ENCODE measurements at places on chromosomes 6 and 20.

DNA sequence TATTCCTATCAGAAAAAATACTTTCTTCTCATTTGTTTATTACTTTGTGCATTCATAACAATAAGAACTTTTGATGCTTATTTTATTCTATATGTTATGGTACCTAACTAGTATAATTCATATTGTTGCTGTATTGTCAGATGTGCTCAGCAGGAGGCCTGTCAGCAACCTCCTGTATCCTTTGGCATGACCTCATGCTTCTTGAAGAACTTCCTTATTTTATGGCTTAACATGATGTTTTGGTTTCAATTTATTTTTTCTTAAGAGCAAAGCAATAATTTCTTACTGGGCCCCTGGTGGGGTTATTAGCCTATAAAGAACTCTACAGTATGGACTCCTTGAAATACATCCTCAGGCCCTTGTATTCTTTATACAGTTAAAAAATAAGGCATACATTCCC is 17.3 kb downstream of the GGTLC1 start:
- DNase-seq, result no peak

- DNase-seq, result no peak
Measured at GRCh38 chr20:5150226-5151076, 23.6 kb downstream of the CDS2 start.

- no peak for DNase-seq
Measured at GRCh38 chr6:2578767-2579166, 172.0 kb downstream of the MYLK4 start.

GRCh38 chr6:111691345-111692225 is 85.9 kb upstream of the TRAF3IP2 start:
- DNase-seq, result no peak

DNA sequence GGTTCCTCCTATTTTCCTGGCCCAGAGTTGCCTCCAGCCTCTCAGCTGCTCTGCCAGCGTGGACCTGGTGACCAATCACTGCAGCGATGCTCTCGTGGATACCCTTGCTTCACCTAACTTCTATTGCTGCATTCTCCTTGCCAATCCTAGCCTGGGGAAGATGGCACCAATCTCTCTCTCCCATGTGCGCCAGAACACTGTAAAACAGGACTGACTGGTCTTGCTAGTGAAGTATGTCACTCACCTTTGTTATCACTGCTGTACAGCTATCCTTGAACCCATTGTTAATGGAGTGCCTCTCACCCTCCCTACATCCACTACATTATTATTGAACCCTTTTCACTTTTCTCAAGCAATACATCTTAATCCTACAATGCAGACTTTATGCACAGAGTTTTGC is 80.1 kb downstream of the LYRM4 start:
- no peak for DNase-seq

GRCh38 chr20:32206760-32207625 is 550 bp downstream of the PLAGL2 start:
- no peak for DNase-seq

- no peak for DNase-seq
Measured at GRCh38 chr6:46002264-46002663, 13.4 kb downstream of the CLIC5 start.

- no peak for DNase-seq
Measured at GRCh38 chr6:227074-227782, 65.1 kb upstream of the DUSP22 start.

GRCh38 chr6:117417851-117418250 is 7.9 kb downstream of the ROS1 start:
- no peak for DNase-seq

- no peak for DNase-seq
Measured at GRCh38 chr20:46985671-46986070, 91.0 kb downstream of the EYA2 start.

GRCh38 chr6:52694404-52694803 is 23.5 kb downstream of the TMEM14A start:
- no peak for DNase-seq

GRCh38 chr6:106488494-106489370 is 128.2 kb downstream of the CRYBG1 start:
- no peak for DNase-seq

- DNase-seq, result no peak
Measured at GRCh38 chr6:153595903-153596302, 443.1 kb upstream of the OPRM1 start.

- no peak for DNase-seq
Measured at GRCh38 chr6:170024940-170025339, 265.9 kb downstream of the DLL1 start.

DNA sequence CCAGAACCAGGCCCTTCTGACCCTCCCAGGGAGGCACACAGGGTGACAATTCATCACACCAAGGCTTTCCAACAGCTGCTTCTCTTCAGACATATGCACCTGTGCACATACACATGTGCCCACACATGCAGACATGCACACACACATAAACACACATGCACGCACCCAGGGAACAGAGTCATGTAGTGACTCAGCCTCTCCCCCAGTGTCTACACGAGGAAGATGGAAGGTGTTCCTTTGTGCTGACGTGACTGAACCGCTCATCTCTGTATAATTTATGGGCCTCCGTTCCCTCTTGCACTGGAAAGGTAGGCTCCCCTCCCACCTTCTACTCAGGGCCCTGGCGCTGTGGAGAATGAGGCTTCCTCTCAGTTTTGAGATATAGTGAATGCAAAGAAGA is 23.8 kb upstream of the PLEKHG1 start:
- DNase-seq, result no peak

DNA sequence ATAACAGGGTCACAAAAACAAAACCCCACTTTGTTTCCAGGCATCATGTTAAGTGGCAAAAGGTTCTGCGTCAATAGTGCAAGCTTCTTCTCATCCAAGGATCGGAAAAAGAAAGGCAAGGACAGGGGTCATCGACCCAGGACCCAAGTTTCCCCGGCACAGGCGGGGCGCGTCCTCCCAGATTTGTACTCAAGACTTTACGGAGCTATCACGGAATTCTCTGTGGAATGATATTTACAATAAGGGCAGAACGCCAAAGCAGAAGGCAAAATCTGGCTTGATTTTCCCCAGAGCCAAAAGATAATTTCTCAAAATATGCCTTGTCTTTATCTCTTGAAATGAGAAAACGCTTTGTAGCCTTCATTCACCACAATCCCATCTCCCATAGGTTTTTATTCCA is 25.5 kb downstream of the PDE10A start:
- DNase-seq, result no peak

GRCh38 chr20:39946931-39947330 is 742.1 kb downstream of the MAFB start:
- no peak for DNase-seq

GRCh38 chr20:38126932-38127621 is 38.0 kb downstream of the TGM2 start:
- DNase-seq, result no peak

- no peak for DNase-seq
Measured at GRCh38 chr6:48048451-48049146, 62.4 kb downstream of the PTCHD4 start.

- DNase-seq, result no peak
Measured at GRCh38 chr6:164807125-164807524, 502.3 kb downstream of the C6orf118 start.

- no peak for DNase-seq
Measured at GRCh38 chr20:24165301-24166122, 176.9 kb upstream of the GGTLC1 start.

GRCh38 chr6:31794866-31795615 is 511 bp downstream of the VARS1 start:
- peak; percentile 13 for DNase-seq

- no peak for DNase-seq
Measured at GRCh38 chr6:5179917-5180316, 80.8 kb downstream of the LYRM4 start.

DNA sequence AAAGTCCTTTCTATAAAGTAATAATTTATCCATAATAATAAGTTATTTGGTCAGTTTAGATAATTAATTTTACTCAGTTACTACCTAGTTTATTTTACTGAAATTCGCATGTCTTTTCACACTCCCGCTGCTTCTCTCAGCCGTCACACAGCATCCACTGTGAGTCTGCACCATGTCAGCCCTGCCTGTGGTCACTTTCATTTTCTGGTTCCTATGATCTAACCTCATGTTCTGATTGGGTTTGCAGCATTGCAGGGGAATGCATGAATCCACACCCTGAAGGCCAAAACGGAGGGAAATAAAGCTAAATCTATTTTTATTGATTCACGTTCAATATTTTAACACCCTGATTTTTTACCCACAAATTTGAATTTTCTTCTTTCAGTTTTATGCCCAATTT is 47.4 kb downstream of the PDE10A start:
- no peak for DNase-seq

GRCh38 chr6:37320646-37321045 is 33.1 kb upstream of the RNF8 start:
- no peak for DNase-seq

Data from activated CD4-positive, alpha-beta T cell treated with anti-CD3 and anti-CD28 coated beads, Interleukin-10, Interleukin-2, amounts not matched to agents 100 ng/mL and 50 ng/mL, durations not matched to agents 16 hours and 8 hours (primary cell).